ENCODE measurements at places on chromosomes 6 and 20.

DNA sequence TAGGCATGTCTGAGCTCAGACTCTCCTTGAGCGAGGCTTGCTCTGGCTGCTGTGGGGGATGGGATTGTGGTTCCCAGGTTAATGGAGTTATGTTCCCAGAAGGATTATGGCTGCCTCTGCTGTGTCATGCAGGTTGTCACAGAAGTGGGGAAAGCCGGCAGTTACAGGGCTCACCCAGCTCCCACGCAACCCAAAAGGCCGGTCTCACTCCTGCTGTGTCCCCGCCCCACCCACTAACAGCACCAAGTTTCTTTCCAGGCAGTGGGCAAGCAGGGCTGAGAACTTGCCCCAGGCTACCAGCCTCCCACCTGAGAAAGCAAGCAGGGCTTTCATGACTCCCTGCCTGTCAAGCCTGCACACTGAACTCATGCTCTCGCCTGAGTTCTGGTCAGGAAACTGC, 750.5 kb downstream of the FRK start:
- no peaks in the 10 kb centered on the region for H3K4me1 ChIP-seq
- H3K4me3 ChIP-seq, result no peak overlapping the region

DNA sequence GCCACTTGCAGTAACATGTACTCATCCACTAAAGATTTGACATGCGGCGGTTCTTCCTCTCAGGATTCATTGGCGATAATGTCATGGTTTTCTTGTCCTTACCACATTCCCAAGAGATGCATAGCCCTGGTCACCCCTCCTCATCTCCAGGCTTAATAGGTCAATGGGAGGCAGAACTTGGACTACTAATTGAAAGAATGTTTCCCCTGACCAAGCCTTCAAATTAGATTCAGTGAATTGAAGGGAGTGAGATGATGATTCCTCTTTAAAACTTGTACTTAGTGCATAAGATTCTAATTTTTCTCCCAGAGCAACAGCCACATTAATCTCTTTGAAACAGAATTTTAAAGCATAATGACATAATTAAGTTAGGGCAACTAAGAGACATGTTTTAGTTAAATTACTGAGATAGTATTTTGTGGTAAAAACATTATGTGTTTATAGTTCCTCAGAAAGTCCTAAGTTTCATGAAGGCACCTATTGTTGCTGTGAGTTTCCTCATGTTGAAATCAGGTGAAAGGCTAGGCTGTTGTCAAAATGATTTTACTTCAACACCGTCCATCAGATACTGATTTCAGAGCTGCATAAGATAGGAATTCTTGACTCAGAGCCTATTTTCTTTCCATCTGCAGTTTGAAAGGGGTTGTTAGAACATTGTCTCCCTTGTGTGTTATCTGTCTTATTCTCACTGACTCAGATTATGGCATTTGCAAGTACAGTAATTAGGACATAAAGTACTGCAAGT, 48.5 kb downstream of the STK4 start:
- H3K36me3 ChIP-seq, result peaks cover 28% of the 10 kb centered on the region
- no peak overlapping the region for H3K27ac ChIP-seq
- H3K4me3 ChIP-seq, result no peak overlapping the region
- H3K27me3 ChIP-seq, result no peaks in the 10 kb centered on the region

DNA sequence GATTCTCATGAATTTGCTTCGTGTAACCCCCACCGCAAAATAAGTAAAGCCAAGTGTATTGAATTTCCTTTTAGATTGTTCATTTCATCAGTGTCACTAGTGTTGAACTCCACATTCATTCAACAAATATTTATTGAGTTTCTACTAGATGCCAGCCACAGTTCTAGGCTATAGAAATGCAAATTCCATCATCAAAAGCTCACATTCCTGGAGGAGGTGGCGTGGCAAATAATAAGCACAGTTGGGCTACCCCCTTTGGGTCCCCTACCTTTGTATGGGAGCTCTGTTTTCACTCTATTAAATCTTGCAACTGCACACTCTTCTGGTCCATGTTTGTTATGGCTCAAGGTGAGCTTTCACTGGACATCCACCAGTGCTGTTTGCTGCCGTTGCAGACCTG, 12.7 kb upstream of the ME1 start:
- H3K27me3 ChIP-seq, result no peaks in the 10 kb centered on the region
- no peaks in the 10 kb centered on the region for H3K36me3 ChIP-seq
- no peak overlapping the region for H3K4me3 ChIP-seq
- no peak overlapping the region for H3K27ac ChIP-seq
- H3K4me1 ChIP-seq, result no peaks in the 10 kb centered on the region
- no peak for DNase-seq

DNA sequence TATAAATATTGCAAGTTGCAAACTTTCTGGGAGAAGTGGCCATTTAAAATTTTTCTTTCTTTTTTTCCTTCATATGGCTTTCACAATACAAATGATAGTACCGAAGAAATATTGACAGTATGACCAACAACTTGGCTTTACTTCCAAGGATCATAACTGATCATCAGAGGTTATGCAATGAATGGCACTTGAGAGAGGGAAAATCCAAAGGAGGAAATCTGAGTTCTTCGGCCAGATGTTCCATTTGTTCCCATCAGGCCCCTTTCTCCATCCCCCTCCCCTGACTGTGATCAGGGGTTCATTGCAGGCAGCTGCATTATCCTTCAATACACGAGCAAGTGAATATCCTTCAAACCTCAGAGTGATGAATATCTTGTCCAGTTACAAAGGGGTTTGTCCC, 130.0 kb upstream of the UST start:
- no peaks in the 10 kb centered on the region for H3K36me3 ChIP-seq
- H3K4me1 ChIP-seq, result no peaks in the 10 kb centered on the region
- H3K4me3 ChIP-seq, result no peak overlapping the region
- DNase-seq, result no peak
- H3K27ac ChIP-seq, result no peak overlapping the region

- no peaks in the 10 kb centered on the region for H3K4me1 ChIP-seq
- DNase-seq, result no peak
- H3K36me3 ChIP-seq, result no peaks in the 10 kb centered on the region
- no peak overlapping the region for H3K27ac ChIP-seq
- no peaks in the 10 kb centered on the region for H3K27me3 ChIP-seq
- no peak overlapping the region for H3K4me3 ChIP-seq
Observed at GRCh38 chr6:109580519-109580918, 97.5 kb upstream of the ZBTB24 start.

GRCh38 chr6:22149501-22150367, 147.1 kb downstream of the PRL start:
- DNase-seq, result no peak
- no peak overlapping the region for H3K4me3 ChIP-seq
- no peaks in the 10 kb centered on the region for H3K36me3 ChIP-seq
- peaks cover 11% of the 10 kb centered on the region for H3K4me1 ChIP-seq
- peaks cover 4% of the 10 kb centered on the region for H3K27me3 ChIP-seq

GRCh38 chr6:26217714-26218075, 130.5 kb downstream of the HFE start:
- H3K27me3 ChIP-seq, result no peaks in the 10 kb centered on the region
- H3K4me1 ChIP-seq, result peaks cover 29% of the 10 kb centered on the region
- no peaks in the 10 kb centered on the region for H3K36me3 ChIP-seq
- no peak for DNase-seq
- H3K4me3 ChIP-seq, result peak overlapping the region; percentile 60
